Ascending aorta (tissue), 2 donors: ENCODE measurements at places on chromosomes 6 and 20. TPM values are rescaled to one million over a fixed set of nuclear protein-coding genes. Genes with fewer than 3 reads are reported as not detected.

- no peaks in the 10 kb centered on the region for H3K4me1 ChIP-seq
- H3K36me3 ChIP-seq, result peaks cover 7% of the 10 kb centered on the region
- no peak overlapping the region for H3K4me3 ChIP-seq
- no peaks in the 10 kb centered on the region for H3K27me3 ChIP-seq
- no peak overlapping the region for H3K27ac ChIP-seq
Measured at GRCh38 chr6:111342913-111343312, 140.1 kb downstream of the REV3L start.

GRCh38 chr20:17795003-17795402, 95.2 kb downstream of the BANF2 start:
- H3K27ac ChIP-seq, result peak overlapping the region; percentile 72
- peaks cover 26% of the 10 kb centered on the region for H3K4me1 ChIP-seq
- H3K36me3 ChIP-seq, result no peaks in the 10 kb centered on the region
- no peak for DNase-seq

- no peaks in the 10 kb centered on the region for H3K36me3 ChIP-seq
- peak overlapping the region; percentile 99 for H3K4me3 ChIP-seq
- H3K27ac ChIP-seq, result no peak overlapping the region
- DNase-seq, result no peak
Measured at GRCh38 chr20:63828951-63829350, 2.1 kb downstream of the ZBTB46 start.

The RPL10A gene
- 643 TPM for total RNA-seq

The MAP7 gene
- total RNA-seq, result not detected

DNA sequence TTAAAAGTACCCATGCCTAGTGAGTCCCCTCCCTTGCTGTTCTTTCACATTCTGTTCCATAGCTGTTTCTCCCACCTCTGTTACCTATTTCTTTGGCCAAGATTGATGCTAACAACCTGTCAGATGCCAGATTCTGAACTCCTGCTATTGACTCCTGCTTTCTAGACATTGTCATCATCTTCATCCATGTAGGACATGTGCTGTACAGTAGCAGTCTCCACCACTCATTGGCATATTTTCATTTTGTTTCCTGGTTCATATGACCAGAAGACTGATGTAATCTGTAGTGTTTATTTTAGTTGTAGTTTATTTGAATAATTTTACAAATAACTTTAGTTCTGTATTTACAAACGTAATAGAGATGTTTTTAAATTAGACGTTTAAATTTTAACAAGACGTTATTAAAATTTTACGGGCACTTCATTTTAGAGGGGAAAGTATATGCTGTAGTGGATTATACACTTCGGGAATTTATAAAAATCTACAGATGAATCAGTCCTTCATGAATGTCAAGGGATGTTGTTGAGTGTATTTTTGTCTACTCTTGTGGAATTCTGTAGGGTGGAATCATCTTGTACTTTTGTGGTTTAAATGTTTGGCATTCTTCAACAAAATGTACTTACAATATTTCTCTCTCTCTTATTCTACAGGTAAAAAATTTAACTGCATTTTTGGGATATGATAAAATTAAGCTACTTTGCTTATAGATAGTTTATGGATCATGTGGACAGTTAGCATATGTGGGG, 34.1 kb downstream of the TRMT11 start:
- no peak overlapping the region for H3K27ac ChIP-seq
- no peaks in the 10 kb centered on the region for H3K4me1 ChIP-seq
- DNase-seq, result no peak
- no peak overlapping the region for H3K4me3 ChIP-seq
- H3K27me3 ChIP-seq, result no peaks in the 10 kb centered on the region
- H3K36me3 ChIP-seq, result peaks cover 18% of the 10 kb centered on the region

The SCAF8 gene
- 22.6 TPM for total RNA-seq

The CYP39A1 gene
- 1.4 TPM for total RNA-seq

- H3K4me3 ChIP-seq, result no peak overlapping the region
- H3K27me3 ChIP-seq, result no peaks in the 10 kb centered on the region
- peaks cover 3% of the 10 kb centered on the region for H3K36me3 ChIP-seq
- H3K27ac ChIP-seq, result no peak overlapping the region
- no peak for DNase-seq
Measured at GRCh38 chr6:119012521-119012920, 65.9 kb downstream of the FAM184A start.

DNA sequence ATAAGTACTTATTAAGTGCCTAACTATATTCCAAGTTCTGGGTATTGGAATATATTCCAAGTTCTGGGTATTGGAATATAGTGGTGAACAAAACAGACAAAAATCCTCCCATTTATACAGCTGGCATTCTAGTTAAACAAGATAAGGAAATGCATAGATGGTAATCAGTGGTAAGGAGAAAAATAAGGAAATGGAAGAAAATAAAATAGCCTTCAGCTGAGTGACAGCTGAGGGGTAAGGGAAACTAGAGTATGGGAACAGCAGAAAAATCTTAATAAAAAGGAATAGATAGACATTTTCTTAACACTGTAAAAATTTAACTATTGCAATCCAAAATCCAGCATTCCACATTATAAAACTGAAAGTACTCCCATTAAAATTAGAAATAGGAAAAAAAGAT, 17.2 kb upstream of the WFDC10A start:
- H3K4me3 ChIP-seq, result no peak overlapping the region
- DNase-seq, result no peak
- no peaks in the 10 kb centered on the region for H3K4me1 ChIP-seq
- no peak overlapping the region for H3K27ac ChIP-seq
- no peaks in the 10 kb centered on the region for H3K36me3 ChIP-seq
- H3K27me3 ChIP-seq, result no peaks in the 10 kb centered on the region

DNA sequence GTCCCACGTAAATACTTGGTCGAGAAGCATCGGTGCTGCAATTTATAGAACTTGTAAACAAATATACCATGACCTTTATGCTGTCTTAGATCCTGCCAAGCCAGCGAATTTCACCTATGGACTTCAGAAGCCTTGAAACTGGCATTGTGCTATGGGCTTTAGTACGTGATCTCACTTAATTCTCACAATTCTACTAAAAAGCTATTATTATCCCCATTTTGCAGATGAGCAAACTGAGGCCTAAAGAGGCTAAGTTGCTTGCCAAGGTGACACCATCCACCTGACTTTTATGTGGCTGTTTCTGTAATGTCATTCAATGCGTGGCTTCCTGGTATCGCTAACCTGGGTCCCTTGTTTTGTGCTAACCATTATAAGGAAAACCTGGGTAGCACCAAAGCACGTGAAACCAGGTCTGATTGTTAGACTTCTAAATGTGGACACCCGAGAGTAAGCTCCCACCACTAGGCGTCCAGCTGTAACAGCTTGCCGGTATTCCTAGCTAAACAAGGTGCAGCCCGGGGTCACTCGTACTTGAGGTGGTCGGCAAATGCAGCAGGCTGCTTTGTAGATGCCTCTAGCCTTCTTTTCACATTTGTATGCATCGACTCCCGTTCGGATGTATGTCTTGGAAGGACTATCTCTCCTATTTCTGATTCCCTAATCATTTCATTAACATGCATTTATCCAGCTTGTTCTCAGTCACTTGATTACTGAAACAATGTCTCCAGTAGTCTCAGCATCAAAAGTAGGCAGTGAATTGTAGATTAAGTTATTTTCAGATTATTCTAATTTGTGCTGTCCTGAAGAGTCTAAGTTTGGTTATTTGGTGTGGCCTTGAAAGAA, 1.1 kb downstream of the SYNJ2 start:
- no peaks in the 10 kb centered on the region for H3K27me3 ChIP-seq
- H3K27ac ChIP-seq, result peak overlapping the region; percentile 79
- H3K4me1 ChIP-seq, result peaks cover 26% of the 10 kb centered on the region
- H3K4me3 ChIP-seq, result peak overlapping the region; percentile 77

DNA sequence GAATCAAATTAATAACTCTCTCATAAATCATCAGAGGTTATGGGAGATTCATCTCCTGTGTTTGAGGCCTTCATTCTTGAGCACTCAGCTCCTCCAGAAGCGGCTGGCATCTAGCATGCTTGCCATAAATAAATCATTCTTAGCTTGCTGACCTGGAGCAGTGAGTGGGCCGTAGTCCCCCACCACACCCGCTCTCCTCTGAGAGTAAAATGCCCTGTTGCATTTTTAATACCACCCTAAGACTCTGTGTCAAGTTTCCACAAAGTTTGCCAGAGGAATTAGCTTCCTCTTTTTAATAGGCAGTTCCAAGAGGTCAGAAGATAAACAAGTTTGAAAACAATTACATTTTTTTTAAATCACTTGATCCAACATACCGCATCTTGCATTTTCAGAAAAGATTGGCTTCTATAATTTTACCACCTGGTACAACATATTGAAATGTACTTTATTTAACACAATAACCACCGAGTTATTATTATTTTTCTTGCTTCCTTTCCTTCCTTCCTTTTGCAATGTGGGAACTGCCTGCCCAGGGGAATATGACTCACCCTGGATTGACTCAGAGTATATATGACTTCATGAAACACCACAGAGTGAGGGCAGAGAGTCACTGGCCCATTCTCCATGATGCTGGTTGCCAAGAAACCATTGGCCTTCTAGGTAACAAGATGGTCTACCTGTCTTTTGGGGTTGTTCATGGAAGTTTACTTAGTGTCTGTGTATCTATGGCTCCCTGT, 29.4 kb upstream of the CLIC5 start:
- peak; percentile 81 for DNase-seq
- no peaks in the 10 kb centered on the region for H3K36me3 ChIP-seq
- no peaks in the 10 kb centered on the region for H3K27me3 ChIP-seq

DNA sequence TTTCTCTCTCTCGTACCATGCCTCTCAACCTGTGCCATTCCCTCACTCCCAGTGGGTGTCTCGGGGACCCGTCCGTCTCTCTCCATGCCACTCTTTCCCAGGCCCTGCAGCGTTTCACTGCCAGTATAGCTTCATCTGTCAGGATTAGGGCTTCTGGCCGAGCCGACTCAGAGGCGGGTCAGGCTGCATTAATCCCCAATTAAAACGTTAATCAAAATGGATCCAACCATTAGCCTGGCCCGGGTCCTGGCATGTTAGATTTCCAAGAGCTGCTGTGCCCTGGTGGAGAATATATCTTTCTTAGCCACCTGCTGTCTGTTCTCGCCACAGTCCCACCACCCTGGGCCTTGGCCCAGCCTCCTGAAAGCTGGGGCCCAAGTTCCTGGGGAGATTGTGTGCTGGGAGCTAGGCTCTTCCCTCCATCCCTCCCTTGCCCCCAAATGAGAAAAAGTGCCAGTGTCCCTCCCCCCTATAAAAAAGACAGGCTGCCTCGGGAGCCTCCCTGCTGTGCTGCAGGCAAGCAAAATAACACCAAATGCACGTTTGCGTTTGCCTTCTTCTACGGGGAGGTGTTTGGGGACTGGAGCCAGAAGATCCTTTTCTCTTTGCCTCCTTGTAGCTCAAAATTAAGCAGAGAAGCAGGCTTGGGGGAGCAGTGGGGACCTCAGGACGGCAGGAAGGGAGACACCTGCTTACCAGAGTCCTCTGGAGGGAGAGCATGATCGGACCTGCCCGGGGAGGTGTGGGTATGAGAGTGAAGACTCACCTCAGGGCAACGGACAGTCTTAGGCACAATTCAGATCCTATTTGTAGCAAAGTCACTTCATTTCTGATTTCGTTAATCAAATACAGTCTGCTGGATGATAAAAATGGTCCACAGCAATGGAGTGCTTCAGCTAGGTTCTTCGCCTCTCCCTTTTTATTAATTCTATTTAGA, 3.0 kb downstream of the KCNG1 start:
- no peak overlapping the region for H3K4me3 ChIP-seq
- DNase-seq, result no peak
- no peaks in the 10 kb centered on the region for H3K36me3 ChIP-seq
- H3K4me1 ChIP-seq, result no peaks in the 10 kb centered on the region
- H3K27ac ChIP-seq, result no peak overlapping the region

DNA sequence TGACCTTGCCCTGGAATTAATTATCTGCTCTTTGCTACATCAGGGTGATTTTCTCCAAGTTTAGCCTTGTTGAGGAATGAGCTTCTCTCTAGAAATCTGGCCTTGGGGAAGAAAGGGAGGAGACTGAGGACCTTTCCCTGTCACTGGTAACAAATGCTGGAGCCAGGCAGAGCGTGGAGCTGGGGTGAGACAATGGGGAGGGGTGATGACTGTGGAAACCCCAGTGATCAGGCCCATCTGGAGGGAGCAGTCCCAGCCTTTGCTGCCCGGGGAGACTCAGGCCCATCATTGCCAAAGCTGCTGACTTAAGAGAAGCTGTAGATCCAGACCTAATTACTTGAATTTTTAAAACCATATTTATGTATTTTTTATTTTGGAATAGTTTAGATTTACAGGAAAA, 31.3 kb downstream of the BCAS4 start:
- no peaks in the 10 kb centered on the region for H3K27me3 ChIP-seq
- no peak overlapping the region for H3K4me3 ChIP-seq
- no peak for DNase-seq
- H3K4me1 ChIP-seq, result peaks cover 3% of the 10 kb centered on the region
- H3K27ac ChIP-seq, result peak overlapping the region; percentile 92

DNA sequence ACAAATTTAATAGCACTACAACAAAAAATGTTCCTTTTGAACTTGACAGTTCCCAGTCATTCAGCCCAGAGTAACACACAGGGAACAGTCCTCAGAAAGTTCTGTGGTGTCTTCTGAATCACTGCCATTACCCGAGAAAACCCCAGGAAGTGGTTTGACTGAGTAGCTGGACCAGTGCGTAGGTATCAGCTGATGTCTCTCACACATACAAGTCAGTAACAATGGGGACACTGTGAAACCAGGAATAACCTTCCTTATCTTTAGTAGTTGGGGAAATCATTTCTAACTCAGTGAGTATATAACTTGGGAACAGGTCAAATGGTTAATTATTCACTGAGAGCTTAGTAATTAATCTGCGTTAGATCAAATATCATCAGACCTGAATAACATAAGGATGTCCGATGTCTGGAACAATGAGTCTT, 73.1 kb downstream of the HIVEP2 start:
- no peaks in the 10 kb centered on the region for H3K27me3 ChIP-seq
- no peak overlapping the region for H3K4me3 ChIP-seq
- no peaks in the 10 kb centered on the region for H3K4me1 ChIP-seq
- no peaks in the 10 kb centered on the region for H3K36me3 ChIP-seq
- peak overlapping the region; percentile 30 for H3K27ac ChIP-seq
- peak; percentile 21 for DNase-seq

GRCh38 chr20:13007596-13007995, 1.2 kb upstream of the SPTLC3 start:
- DNase-seq, result no peak
- peaks cover 9% of the 10 kb centered on the region for H3K4me1 ChIP-seq
- H3K27me3 ChIP-seq, result no peaks in the 10 kb centered on the region
- no peaks in the 10 kb centered on the region for H3K36me3 ChIP-seq

DNA sequence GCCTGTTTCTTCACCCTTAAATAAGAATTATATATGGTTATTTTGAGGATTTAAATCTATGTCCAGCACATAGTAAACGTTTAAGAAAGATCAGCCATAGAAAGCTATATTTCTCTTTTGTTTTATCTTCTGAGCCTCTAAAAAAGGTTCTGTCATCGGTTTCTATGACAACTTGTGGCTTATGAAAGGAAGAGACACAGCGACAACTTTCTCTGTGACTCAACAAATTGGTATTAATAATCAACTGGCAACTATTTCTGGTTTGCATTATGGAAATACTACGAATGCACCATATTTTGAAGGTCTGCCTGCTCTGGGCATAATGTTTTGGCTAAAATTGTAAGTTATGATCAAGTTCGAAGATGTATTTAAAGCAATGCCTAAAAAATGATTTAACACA, 751.0 kb downstream of the CD109 start:
- no peaks in the 10 kb centered on the region for H3K4me1 ChIP-seq
- no peaks in the 10 kb centered on the region for H3K36me3 ChIP-seq
- no peak overlapping the region for H3K27ac ChIP-seq
- no peak for DNase-seq

GRCh38 chr6:159221486-159222170, 52.4 kb downstream of the FNDC1 start:
- no peaks in the 10 kb centered on the region for H3K4me1 ChIP-seq
- H3K27me3 ChIP-seq, result no peaks in the 10 kb centered on the region
- no peak overlapping the region for H3K27ac ChIP-seq
- no peak overlapping the region for H3K4me3 ChIP-seq

GRCh38 chr6:160253292-160253691, 5.3 kb downstream of the SLC22A2 start:
- H3K27me3 ChIP-seq, result no peaks in the 10 kb centered on the region
- no peaks in the 10 kb centered on the region for H3K36me3 ChIP-seq
- no peak overlapping the region for H3K4me3 ChIP-seq
- H3K4me1 ChIP-seq, result no peaks in the 10 kb centered on the region
